ENCODE measurements at places on chromosomes 2 and 18.

DNA sequence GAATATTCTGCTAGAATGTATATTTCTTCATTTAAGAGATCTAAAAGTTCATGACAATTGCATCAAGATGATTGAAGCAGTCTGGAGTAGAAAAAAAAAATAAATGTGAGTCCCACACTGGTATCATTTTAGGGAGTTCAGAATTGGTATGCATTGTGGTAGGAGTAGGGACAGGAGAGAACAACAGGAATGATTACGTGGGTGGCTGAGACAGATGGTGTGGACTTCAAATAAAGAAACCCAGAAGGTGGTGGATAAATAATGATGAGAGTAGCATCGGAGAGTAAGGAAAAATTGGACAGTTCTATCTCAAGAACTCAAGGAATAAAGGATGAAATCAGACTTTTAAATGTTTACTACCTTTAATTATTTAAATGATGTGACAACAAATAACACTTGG, 289.6 kb downstream of the GALNT13 start:
- no peak for DNase-seq

DNA sequence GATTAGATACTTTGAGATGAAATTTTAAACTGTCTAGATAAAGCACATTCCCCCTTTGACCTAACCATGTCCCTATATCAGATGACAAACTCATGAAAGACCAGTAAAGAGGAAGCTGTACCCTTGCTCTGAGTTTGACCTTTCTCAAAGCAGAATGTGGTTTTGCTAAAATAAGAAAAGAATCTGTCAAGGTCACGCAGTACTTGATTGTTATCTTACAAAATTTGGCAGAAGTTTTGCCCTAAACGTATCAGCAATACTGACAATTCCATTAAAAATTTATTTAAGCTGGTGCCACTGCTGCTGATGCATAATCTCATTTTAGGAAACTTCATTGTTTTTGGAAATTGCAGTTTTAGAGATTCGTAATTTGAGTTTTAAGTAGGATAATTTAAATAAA, 31.2 kb upstream of the GALM start:
- DNase-seq = no peak

DNA sequence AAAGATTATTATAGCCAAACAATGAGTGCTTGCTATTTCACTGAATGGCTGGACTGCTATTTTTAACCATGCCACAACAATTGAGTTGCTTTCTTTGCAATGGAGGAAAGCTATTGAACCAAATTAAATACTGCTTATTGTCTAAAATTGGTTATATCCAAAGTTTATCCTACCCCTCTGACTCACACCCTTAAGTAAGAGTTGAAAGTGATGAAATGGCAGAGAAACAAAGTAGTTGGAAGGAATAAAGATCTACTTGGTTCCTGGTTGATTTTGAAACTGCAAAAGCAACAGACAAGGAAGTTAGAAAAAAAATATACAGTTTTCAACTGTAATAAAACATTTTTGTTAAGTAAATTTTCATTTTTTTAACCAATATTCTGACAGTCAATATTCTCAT, 47.5 kb downstream of the EML4 start:
- DNase-seq = no peak

DNA sequence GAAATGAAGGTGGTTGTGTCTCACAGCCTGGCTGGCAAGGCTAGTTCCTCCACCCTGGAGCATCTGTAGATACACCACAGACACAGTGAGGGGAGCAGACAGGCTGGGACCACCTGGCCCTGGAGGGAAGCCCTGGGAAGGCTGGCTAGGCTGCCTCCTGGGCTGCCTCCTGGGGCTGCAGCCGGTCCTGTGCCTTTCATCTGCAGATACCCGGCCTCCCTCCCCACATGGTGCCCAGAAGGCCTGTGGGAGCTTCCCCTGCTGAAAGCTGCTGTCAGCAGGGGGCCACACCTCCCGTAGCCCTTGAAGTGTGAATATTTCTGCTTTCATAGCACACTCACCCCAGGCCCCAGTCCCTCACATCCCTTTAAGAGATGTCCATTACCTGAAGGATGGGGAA, 37.6 kb downstream of the SDC1 start:
- no peak for DNase-seq

DNA sequence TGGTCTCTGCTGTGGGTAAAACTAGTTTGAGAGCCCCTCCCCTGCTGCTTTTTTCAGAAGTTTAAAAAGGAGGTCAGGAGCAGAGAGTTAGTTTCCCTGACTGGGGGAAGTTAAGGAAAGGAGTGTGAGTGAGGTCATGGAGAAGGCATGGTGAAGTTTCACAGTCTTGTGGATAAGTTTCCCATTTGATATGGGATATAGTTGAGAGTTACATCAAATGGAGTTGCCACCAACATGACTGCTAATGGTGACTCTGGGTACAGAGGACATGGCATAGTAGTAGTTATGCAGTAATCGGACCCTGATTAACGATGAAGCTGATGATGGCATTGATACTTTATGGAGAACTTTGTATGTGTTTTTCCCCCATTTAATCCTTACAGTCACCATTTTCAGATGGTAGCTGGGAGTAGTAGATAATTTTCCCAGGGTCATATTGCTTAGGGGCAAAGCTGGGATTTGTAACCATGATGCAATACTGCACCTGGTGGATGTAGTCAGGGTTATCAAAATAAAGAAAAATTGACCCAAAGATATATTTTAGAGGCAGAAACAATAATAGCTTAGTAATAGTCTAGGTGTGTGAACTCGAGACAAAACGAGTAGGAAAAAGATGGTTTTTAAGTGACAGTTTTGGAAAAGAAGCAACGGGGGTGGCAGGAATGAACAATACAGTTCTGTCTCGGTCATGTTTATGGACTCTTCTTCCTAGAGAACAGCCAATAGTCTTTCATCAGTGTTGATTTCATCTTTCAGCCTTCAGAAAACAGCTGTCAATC, 74.6 kb downstream of the FMNL2 start:
- DNase-seq = no peak

- no peak for DNase-seq
Measured at GRCh38 chr2:238159071-238159539, 335 bp downstream of the ERFE start.

- DNase-seq = no peak
Measured at GRCh38 chr2:127796389-127796788, 14.6 kb downstream of the WDR33 start.

- no peak for DNase-seq
Measured at GRCh38 chr2:145484448-145485097, 964.7 kb upstream of the ZEB2 start.

GRCh38 chr2:173831312-173832229, 133.6 kb downstream of the SP3 start:
- no peak for DNase-seq

DNA sequence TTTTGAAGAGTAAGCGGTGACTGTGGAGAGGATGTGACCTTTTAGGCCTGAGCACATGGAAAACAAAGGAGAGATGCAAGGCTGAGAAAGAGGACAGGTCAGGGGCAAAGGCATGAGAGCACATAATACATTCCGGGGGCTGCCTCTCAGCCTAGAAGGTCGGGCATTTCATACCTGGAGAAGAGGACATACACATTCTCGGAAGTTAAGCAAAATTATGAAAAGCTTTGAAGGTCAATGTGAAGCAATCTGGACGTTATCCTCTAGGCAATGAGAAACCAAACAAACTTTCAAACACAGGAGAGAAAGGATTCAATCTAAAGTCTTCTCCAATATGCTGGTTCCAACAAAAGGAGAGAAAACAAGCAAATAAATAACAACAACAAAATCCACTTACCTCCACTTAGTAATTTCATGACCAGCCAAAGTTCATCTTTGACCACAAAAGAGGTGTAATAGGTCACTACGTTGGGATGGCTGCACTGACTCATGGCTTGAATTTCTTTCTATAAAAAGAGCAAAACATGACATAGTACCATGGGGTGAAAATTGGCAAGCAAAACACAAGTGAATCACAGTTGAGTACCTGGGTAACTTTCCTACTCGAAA, 80.4 kb downstream of the STK39 start:
- no peak for DNase-seq

GRCh38 chr2:65802298-65802942, 370.0 kb upstream of the SPRED2 start:
- no peak for DNase-seq

GRCh38 chr2:12731701-12732280, 15.1 kb downstream of the TRIB2 start:
- no peak for DNase-seq

DNA sequence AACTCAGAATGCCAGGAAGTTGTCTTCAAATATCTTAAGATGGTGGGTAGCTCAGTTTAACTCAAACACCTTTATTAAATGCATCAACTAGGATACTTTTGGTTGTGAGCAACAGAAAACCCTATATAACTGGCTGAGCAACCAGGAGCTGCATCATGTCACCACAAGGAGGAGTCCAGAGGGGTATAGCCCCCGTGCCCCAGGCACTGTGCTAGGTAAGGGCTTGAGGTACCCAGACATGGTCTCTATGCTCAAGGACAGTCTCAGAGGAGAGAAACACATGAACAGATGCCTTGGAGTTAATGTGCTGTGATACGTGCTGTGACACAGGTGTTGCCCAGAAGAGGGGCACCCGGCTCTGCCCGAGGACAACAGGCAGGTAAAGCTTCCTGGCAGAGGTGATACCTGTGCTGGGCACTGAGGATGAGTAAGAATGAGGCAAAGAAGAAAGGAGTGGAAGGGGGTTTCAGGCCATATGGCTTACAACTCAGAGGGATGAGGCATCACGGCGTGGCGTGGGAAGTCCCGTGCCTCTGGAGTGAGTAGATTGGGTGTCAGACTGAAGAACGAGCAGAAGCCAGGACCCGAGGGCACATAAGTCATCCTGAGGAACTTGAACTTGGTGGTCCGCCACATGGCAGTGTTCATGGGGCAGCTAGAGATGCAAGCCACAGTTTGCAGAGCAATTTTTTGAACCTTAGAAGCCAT, 32.0 kb upstream of the CAB39 start:
- no peak for DNase-seq
